Stimulated activated CD8-positive, alpha-beta memory T cell treated with anti-CD3 and anti-CD28 coated beads, Interleukin-4, amount 100 ng/mL, for 4 hours (primary cell): ENCODE measurements at places on chromosomes 16 and 17.

DNA sequence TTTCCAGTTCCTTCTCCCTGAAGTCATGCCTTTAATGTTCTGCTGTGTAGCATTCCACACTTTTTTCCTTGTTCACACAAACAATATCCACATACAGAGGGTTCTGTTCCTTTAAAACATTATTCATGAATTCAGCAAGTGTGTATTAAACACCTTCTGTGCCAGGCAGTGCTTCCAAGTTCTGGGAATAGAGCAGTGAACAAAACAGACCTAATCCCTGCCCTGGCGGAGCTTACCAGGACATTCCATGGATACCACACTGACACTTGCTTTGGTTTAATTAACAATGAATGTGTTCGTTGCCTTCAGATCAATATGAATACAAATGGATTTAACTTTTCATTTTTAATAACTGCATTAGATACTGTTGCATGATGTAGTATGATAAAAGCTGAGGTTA, 57.9 kb upstream of the CLEC19A start:
- DNase-seq, result no peak

DNA sequence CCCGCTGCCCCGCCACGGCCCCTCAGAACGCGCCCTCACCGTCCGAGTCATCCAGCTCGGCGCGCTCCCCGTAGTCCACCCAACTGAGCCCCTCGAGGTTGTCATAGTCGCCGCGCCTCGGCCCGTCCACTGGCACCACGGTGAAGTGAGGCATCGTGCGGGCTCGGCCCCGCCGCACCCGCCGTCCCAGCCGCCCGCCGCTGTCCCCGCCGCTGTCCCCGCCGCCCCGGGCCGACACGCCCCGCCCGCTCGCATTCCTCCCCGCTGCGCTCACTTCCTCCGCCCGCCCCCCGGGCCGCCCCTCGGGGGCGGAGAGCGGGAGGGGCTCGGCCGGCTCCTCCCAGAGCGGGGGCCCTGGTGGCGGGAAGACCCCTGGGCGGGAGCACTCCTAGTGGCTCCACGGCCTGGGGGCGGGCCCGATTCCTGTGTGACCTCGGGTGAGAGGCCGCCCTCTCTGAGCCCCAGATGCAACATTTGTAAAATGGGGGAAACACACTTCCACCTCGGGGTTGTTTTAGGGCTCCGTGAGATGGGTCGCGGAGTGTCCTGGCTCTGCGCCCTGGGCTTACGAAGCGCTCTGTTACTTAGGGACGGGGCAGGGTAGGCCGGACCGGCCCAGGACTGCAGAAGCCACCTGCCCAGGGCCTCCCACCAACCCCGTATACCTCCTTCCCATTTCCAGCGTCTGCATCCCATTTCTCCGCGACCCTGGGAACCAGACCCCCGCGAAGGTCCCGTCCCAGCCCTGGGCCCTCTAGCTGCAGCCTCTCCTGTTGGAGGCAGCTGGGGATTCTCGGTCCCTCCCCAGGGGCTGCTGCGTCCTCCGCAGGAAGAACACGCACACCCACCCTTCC, at the start of gene SLC12A4:
Gene SLC12A4 (minus strand): TSS at position 238 of the 854 bp plus-strand sequence. CDS start 84 bp downstream, at position 154.
- peak; percentile 73 for DNase-seq

GRCh38 chr17:29733166-29733565, 110.5 kb upstream of the CORO6 start:
- no peak for DNase-seq

GRCh38 chr16:21708533-21709115, 44.9 kb downstream of the OTOA start:
- peak; percentile 58 for DNase-seq

DNA sequence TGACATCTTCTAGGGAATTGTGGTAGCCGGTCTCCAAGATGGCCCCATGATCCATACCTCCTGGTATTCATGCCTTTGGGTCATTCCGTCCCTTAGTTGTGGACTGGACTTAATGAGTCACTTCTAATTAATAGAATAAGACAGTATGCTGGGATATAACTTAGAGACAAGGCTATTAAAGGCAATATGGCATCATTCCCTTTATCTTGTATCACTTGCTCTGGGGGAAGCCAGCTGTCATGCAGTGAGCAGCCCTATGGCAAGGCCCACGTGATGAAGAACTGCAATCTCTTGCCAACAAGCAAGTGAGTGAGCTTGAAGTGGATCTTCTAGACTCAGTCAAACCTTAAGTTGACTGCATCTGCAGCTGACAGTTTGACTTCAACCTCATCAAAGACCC, 97.8 kb upstream of the MED13 start:
- DNase-seq, result no peak

DNA sequence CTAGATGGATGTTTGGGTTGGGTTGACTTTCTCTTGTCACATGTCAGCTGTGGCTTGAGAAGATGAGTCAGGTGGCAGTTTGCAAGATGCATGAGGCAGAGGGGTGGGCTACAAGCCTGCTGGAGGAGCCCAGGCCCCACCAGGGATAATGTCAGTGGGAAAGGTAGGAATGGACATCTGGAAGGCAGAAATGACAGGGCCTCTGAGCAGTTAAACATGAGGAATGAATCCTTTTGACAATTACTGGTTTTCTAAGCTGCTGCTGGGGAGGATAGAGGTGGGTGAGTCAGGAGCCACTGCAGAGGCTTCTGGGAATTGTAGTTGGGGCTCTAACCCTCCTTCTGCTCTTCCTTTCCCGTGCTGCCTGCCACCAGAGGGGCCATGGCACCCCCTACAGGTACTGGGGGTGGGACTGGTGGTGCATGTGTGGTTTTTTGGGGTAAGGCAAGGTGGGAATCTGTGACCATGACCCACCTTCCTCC, 15.7 kb downstream of the SLC52A1 start:
- DNase-seq, result no peak

- peak; percentile 56 for DNase-seq
These were observed 136.9 kb downstream of the KCNJ12 start for GRCh38 chr17:21513012-21513570.

GRCh38 chr17:72011561-72011960, 109.3 kb upstream of the SOX9 start:
- DNase-seq, result no peak

GRCh38 chr17:29148257-29148789, 31.9 kb downstream of the MYO18A start:
- no peak for DNase-seq

- no peak for DNase-seq
These were observed 11.5 kb upstream of the PKMYT1 start for GRCh38 chr16:2991566-2992261.

- DNase-seq, result no peak
These were observed 844 bp downstream of the TAOK2 start for GRCh38 chr16:29974291-29975133.

- no peak for DNase-seq
These were observed 130.9 kb downstream of the PARN start for GRCh38 chr16:14499110-14499509.

- DNase-seq, result no peak
These were observed 3.3 kb downstream of the POLR3E start for GRCh38 chr16:22300427-22301071.

- DNase-seq, result no peak
These were observed 40.5 kb upstream of the GCSH start for GRCh38 chr16:81136390-81137335.

DNA sequence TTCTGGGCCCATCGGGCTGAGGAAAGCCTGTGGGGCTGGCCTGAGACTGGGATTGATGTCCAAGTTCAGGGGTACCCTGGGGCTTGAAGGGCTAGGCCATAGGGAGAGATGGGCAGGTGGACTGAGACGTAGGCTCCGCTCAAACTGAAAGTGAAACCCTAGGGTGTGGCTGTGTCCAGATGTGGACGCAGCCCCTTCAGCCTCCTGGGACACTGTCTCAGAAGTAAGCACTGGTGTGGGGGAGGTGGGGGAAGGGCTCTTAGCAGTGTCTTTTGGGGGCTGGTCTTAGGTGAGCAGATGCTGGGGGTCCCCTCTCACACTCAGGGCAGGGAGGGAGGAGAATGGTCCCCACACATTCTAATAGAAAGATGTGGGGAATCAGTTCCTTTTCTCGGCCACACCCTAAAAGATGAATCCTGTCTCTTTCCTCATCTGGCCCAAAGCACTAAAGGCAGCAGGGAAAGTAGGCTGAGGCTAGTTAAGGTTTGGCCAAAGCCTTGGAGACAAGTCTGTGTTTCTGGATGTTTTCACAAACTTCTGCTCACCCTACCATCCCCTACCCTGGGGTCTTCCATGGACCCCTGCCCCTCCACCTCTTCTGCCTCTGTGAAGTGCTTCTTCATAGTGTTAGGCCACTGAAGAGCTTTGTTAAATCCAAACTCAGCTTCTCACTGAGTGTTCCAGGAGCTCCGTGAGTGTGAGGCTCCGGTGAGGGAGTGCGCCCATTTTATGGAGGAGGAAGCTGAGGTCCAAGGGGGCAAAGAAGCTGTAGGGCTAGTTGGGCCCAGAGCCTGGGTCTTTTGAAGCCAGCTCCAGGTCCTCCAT, 5.6 kb downstream of the FMNL1 start:
- DNase-seq, result no peak
